Activated naive CD4-positive, alpha-beta T cell treated with anti-CD3 and anti-CD28 coated beads for 36 hours (primary cell): ENCODE measurements at places on chromosomes 1 and 21. TPM values are rescaled to one million over a fixed set of nuclear protein-coding genes. Genes with fewer than 3 reads are reported as not detected.
A peak's percentile ranks its signal among the peaks of the same experiment; 100 is the strongest.

GRCh38 chr1:93979718-93980319, 70.6 kb upstream of the GCLM start:
- no peaks in the 10 kb centered on the region for H3K4me1 ChIP-seq
- H3K36me3 ChIP-seq, result no peaks in the 10 kb centered on the region
- no peaks in the 10 kb centered on the region for H3K27me3 ChIP-seq
- H3K4me3 ChIP-seq, result no peak overlapping the region
- no peak overlapping the region for H3K27ac ChIP-seq
- no peak for DNase-seq

The ENAH gene
- 0.91 TPM for total RNA-seq

DNA sequence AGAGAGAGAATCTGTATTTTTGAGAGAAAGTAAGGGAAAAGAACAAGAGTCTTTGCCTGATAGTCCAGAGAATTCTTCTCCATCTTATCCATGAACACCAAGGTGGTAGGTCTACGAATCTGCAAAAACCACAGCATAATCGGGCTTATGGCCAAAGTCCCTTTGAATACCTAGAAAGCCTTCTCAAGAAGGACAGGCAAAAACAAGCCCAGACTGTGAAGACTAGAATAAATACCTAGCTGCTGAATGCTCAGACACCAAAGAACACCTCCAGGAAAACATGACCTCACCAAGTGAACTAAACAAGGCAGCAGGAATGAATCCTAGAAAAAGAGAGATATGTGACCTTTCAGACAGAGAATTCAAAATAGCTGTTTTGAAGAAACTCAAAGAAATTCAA, 79.2 kb downstream of the HFM1 start:
- no peaks in the 10 kb centered on the region for H3K4me1 ChIP-seq
- H3K27me3 ChIP-seq, result peaks cover 20% of the 10 kb centered on the region
- H3K27ac ChIP-seq, result no peak overlapping the region

DNA sequence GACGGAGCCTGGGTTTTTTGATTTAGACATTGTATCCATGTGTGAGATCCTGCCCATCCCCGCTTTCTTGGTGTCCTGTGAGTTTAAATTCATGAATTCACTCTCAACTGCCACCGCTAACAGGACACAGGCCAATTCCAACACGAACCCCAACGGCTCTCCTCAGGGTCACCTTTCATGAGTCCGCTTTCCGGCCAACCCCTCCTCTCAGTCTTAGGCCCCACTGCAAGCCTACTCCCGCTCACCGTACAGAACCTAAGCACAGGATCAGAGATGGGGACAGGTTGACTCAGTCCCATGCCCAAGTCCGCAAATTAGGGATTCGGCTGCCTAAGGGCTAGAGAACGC, 238 bp upstream of the SCP2 start:
- H3K4me3 ChIP-seq, result peak overlapping the region; percentile 85
- H3K27ac ChIP-seq, result no peak overlapping the region
- H3K27me3 ChIP-seq, result no peaks in the 10 kb centered on the region
- peaks cover 14% of the 10 kb centered on the region for H3K4me1 ChIP-seq
- no peaks in the 10 kb centered on the region for H3K36me3 ChIP-seq

The FOXD2 gene
- 0.12 TPM for total RNA-seq
